ENCODE measurements at places on chromosomes 11 and 22.

GRCh38 chr11:130092661-130093060, 23.0 kb downstream of the APLP2 start:
- no peak for DNase-seq

DNA sequence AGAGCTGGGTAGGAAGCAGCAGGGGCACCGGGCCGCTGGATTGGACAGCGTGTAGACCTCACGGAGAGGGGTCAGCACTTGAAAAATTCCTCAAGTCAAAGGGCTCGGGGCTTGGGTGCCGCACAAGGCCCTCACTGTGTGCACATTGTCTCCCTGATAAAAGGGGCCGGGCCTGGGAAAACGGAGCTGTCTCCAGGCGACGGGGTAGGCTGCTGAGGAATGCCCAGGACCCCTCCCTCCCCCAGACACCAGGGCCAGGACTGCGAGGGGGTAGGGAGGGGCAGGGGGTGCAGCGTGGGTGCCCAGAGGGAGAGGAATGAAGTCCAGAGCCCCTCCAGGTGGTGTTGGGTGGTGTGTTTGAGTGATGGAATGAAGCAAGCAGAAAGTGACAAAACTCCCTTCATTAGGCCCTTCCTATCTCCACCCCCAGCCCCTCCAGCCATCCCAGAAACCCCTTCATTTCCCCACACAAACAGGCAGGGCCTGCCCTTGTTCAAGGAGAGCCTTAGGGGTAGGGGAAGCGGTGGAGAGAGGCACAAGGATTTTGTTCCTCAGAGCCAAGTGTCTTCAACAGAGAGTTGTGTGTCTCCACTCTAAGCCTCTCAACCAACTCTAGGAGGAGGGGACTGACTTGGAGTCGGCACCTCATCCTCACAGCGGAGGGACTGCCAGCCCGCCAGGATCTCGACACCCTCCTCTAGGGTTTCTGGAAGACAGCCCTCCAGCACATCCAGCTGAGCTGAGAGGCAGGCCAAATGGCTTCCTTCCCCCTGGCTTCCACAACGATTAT, 63.9 kb downstream of the SYN3 start:
- DNase-seq = no peak

- DNase-seq = no peak
These were observed 23.9 kb upstream of the PANX1 start for GRCh38 chr11:94104734-94105133.

- DNase-seq = peak; percentile 91
These were observed 29.8 kb upstream of the EED start for GRCh38 chr11:86214710-86215109.

GRCh38 chr22:25716637-25717036, 25.4 kb upstream of the MYO18B start:
- DNase-seq = no peak

DNA sequence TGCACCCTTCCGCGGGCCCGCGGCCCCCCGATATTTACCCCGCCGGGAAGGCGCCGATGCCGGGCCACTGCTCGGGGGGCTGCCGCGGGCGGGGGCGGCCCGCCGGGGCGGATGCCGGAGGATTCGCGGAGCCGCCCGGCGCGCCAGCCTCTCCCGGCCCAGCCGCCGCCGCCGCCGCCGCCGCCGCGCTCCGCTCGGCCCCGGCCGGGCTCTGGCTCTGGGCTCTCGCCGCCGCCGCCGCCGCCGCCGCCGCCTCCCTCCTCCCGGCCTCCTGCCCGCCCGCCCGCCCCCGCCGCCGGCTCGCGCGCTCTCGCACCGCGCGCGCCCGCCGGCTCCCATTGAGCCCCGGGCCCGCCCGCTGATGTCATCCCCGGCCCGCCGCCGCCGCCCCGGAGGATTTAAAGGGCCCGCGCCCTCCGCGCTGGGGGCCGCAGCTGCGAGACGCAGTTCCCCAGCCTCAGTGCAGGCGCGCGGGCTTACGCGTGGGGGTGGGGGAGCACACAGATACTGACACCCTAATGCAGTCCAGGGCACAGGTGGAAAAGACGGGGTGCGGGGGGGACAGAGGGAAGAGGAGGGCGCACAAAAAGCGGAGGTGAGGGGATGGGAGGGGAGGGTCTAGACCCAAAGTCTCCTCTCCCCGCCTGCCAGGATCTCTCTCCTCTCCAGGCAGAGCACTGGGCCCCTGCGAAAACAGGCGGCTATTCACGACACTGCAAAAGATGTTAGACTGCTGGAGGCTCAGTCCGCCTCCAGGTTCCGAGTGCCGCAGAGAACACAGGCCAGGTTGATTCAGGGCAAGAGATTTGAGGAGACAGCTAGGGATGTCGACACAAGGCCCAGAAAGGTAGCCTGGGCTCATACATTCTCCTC, at the start of gene CSNK1E:
CSNK1E (minus strand) TSS at position 312 of the 873 bp plus-strand sequence. CDS start 3,276 bp downstream, outside the sequence.
- no peak for DNase-seq

- DNase-seq = no peak
These were observed 30.6 kb downstream of the SDHAF2 start for GRCh38 chr11:61460474-61460881.

DNA sequence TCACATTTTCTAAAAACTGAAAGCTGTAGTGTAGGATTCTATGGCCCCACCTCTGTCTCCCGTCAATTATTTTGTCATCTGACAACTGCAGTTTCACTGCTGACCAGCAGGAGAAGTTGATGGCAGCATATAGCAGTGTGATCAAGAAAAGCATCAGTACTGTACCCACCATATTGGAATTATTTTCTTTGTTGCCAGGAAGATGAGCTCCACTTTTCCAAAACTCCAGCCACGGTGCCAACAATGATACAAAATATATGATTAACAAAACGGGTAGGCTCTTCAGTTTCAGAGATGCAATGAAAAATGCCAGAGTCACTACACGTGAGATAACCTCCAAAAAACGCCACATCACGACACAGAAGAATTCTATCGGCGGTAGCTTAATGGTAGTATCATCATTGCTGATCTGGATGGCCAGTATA, 41.3 kb downstream of the XKR3 start:
- no peak for DNase-seq

GRCh38 chr11:127943152-127943551, 644.2 kb downstream of the ETS1 start:
- DNase-seq = no peak
